ENCODE measurements at places on chromosomes 2 and 18.

DNA sequence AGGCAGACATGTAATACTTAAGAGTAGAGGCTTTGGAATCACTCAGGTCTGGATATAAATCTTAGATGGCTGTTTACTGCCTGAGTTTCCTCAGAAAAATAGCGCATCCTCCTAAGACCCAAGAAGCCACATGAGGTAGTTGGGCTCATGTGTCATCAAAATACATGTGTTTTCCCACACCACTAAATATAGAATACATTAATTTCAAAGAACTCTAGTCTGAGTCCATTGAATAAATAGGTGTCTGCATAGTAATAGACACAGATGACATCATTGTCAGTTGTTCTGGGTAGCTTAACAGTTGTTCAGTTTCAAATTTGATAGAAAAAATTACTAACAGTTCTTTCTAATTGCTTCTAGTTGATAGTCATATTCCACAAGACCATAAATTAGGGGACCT lies 9.6 kb downstream of the PPP1R1C start:
- no peak for DNase-seq

DNA sequence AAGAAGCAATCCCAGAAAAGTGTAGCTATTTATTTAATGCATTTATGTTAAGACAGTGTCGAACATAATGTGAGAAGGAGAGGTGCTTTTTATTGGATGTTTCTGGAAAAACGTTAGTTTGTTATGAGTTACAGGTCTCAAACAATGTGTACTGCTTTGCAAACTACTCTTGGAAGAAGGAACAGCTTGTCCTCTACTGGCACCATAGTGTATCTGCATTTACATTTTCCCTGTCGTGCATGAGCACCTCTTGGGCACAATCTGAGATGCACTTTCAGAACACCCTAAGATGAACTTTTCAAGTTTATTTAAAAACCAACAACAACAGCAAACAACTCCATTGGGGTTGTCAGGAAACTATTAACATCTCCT lies 22.8 kb downstream of the CCNYL1 start:
- DNase-seq: no peak

GRCh38 chr2:12605936-12606335 lies 110.8 kb upstream of the TRIB2 start:
- no peak for DNase-seq

DNA sequence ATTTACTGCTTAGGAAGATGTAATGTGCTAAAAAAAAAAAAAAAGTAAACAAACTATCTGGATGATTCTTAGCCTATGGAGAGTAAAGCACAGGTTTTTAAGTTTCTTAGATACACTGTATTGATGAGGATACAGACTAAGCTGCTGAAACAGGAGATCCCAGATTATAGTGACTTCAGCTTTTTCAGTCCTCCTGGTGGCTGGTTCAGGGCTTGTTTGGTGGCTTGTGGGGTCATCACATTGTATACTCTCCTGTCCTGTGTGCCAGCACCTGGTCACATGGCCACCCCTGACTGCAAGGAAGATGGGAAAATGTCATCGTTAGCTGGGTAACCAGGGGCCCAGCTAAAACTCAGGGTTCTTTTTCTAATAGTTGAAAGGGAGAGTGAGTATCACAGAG lies 31.4 kb downstream of the RAB31 start:
- no peak for DNase-seq

DNA sequence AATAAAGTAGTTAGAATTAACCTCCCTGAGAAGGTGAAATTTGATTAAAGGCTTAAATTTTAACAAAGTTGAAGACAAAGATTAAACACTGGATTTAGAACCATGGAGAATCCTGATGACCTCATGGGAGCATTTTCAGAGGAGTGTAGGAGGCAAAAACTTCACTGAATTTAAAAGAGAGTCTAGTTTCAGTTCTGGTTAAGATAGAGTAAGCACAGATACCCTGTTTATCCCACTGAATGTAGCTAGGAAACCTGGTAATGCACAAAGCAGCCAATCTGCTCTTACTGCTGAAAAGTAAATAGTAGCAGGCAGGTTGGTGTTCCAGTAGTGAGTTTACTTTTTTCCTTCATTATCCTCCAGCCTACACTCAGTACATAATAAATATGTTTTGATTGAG lies 654.9 kb upstream of the SYT4 start:
- no peak for DNase-seq

GRCh38 chr2:46548103-46548486 lies 68.7 kb downstream of the TMEM247 start:
- DNase-seq: no peak

DNA sequence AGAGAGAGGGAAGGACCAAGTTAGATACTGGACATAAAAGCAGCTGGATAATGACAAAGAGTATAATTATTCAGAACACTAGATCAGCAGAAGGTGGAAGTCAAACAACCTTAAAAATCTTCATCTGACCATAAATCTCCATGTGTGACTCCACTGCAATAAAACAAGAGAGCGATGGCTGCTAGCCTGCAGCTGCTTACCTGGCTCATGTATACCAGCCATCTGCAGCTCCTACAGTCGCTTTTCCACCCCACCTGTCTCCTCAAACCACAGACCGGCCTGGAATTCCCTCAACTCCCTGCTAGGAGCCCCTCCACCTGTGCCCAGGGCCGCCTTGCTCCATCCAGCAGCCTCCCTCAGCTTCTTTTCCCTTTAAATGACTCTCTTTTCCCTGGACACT lies 64.5 kb downstream of the SLC4A5 start:
- DNase-seq: no peak

- no peak for DNase-seq
These were observed 31.9 kb upstream of the CREG2 start for GRCh38 chr2:101419096-101419663.

- no peak for DNase-seq
These were observed 188.6 kb downstream of the SH3RF3 start for GRCh38 chr2:109317471-109318095.

DNA sequence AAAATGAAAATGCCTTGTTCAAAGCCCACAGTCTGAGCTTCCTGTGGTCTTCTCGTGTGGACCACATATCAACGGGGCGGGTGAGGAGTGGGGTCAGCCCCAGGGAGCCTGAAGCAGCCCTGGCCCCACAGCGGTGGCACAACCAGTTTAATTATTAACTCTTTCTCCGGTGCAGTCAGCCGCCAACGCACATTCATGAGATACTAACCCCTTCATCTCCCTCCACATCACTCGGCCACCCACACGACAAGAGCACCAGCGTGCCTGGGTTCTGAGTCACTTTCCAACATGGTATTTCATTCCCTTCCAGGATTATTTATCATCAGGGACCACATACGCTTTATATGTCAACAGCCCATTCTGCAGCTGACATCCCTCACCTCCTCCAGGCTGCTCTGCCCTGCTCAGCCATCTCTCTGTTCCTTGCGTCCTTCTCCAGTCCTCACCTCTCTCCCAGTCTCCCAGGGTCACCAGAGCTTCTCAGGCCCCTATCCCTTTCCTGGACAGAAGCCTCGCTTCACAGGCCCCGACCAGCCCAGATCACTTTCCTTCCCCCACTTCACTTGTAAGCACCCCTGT lies 48.0 kb upstream of the ID2 start:
- DNase-seq: no peak

GRCh38 chr2:148812306-148812705 lies 62.7 kb upstream of the KIF5C start:
- DNase-seq: no peak

GRCh38 chr18:80173060-80173459 lies 64.0 kb downstream of the ADNP2 start:
- no peak for DNase-seq

GRCh38 chr2:26068602-26069298 lies 34.9 kb downstream of the RAB10 start:
- no peak for DNase-seq

GRCh38 chr2:227462462-227462951 lies 9.4 kb upstream of the AGFG1 start:
- no peak for DNase-seq

DNA sequence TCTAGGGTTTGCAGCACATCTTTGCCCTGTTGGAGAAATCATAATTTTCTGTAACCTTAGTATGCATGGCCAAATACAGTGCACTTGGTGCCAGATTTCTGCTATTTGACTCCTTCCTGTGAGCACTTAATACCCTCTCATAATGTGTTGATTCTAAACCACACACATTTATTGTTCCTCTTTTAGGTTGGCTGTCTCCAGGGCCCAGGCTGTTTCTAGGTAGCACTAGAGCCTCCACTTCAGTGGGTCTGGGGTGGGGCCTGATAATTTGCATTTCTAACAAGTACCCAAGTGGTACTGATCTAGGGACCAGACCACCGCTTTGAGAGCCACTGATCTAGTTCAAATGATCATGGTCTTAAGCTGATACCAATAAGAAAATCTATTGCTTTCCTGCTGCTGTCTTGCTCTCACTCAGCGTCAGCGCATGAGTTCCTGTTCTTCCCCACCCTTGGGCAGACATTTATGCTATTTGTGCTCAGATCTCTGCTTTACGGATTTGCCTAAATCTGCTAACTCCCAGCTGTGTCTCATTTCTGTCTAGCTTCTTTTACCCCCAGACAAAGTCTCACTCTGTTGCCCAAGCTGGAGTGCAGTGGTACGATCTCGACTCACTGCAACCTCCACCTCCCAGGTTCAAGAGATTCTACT lies 7.4 kb downstream of the PTRHD1 start:
- DNase-seq: no peak

DNA sequence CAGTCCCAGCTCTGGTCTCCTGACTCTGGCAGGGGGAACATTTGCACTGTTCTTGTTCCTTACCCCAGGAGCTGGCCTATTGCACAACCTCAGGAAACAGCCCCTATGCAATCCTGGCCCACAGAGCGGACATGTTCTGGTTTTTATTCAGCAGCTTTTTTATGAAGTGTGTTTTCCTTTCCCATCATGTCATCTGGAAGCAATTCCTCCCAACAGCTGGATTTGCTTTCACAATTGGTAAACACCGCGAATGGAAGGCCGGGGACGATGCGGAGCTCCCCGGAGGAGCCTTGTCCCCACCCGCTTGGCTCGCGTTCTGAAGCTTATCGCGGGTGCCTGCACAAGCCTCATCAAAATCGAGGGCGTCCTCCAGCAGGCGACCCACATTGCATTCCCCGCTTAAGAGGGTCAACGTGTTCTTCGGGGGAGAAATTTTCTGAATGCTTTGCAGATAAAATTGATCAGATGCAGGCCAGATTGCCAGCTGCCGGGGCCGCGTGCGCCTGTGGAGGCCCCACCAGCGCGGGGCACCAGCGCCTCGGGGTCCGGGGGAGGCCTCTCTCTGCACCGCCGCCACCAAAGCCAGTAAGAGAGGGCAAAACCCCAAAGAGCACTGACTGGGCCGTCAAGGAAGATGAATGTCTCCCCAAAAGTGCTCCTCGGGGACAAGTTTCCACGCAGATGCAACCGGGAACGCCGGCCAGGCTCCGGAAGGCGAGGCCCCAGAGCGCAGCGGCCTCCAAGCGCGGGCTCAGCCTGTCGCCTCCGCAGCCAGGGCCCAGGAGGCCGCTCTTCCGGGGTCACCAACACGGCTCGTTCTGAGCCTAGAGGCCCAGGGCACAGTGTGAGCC lies 60.3 kb upstream of the SP3 start:
- no peak for DNase-seq

- no peak for DNase-seq
These were observed 460.6 kb downstream of the TSN start for GRCh38 chr2:122216071-122216470.

Data from progenitor cell of endocrine pancreas (in vitro differentiated cells).